Natural killer cell treated with Interleukin-12 subunit alpha and Interleukin-12 subunit beta and Interleukin-15 and Interleukin-18, amount 100 ng/mL, for 72 hours (primary cell): ENCODE measurements at places on chromosomes 2 and 18. TPM values are rescaled to one million over a fixed set of nuclear protein-coding genes. Genes with fewer than 3 reads are reported as not detected.
A peak's percentile ranks its signal among the peaks of the same experiment; 100 is the strongest.

- H3K27me3 ChIP-seq: no peaks in the 10 kb centered on the region
- no peaks in the 10 kb centered on the region for H3K4me1 ChIP-seq
- no peak overlapping the region for H3K4me3 ChIP-seq
- no peaks in the 10 kb centered on the region for H3K36me3 ChIP-seq
Measured at GRCh38 chr2:124267794-124268193, 242.7 kb downstream of the CNTNAP5 start.

GRCh38 chr2:104790100-104790811 lies 63.7 kb upstream of the POU3F3 start:
- no peak for DNase-seq
- no peaks in the 10 kb centered on the region for H3K4me1 ChIP-seq
- no peak overlapping the region for H3K27ac ChIP-seq
- H3K4me3 ChIP-seq: no peak overlapping the region

- DNase-seq: no peak
- H3K4me3 ChIP-seq: peak overlapping the region; percentile 90
- peaks cover 45% of the 10 kb centered on the region for H3K4me1 ChIP-seq
- no peaks in the 10 kb centered on the region for H3K27me3 ChIP-seq
- H3K27ac ChIP-seq: peak overlapping the region; percentile 62
Measured at GRCh38 chr18:54828986-54829385, 709 bp downstream of the RAB27B start.

The SPR gene
- 3.4 TPM for total RNA-seq

The KCNF1 gene
- not detected for total RNA-seq

- H3K36me3 ChIP-seq: no peaks in the 10 kb centered on the region
- DNase-seq: no peak
- H3K4me1 ChIP-seq: peaks cover 9% of the 10 kb centered on the region
- H3K4me3 ChIP-seq: no peak overlapping the region
- peaks cover 31% of the 10 kb centered on the region for H3K27me3 ChIP-seq
- H3K27ac ChIP-seq: no peak overlapping the region
Measured at GRCh38 chr2:241833101-241833663, 24.2 kb downstream of the NEU4 start.

DNA sequence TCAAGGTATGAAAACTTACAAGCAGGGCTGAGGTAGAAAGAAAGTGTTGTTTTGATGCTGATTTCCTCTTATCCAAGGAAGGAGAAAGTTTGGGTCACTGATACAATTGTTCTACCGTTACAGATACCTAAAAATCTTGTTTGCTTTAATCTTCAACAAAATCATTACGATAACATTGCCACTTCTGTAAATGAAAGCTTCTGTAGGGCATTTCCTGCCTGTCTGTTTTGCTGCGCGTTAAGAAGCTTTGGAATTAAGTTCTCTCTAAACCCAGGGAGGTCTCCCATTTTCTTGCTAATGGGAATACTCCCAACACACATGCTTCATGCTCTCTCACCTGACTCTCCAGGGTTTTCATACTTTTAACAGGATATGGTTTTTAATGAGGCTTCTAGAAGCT lies 258.5 kb downstream of the PTGR3 start:
- no peak overlapping the region for H3K27ac ChIP-seq
- H3K4me3 ChIP-seq: peak overlapping the region; percentile 15
- H3K4me1 ChIP-seq: peaks cover 30% of the 10 kb centered on the region
- H3K27me3 ChIP-seq: no peaks in the 10 kb centered on the region
- no peak for DNase-seq
- H3K36me3 ChIP-seq: no peaks in the 10 kb centered on the region

DNA sequence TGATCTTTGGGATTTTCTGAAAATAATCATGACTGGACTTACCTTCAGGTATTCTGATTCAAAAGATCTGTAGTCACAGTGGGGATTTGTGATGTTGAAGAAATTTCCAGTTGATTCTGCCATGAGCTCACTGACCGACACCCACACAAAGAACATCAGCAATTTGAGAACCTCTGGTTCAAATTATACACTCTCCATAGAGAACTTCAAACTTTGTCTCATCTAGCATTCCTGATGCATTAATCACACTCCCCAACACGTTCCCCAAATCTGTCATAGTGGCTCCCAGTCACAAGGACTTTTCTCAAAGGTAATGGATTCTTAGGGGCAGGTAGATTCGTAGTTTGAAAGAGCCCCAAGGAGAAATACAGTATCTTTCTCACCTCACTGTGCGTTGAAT lies 584.3 kb downstream of the FBXO15 start:
- H3K36me3 ChIP-seq: no peaks in the 10 kb centered on the region
- no peaks in the 10 kb centered on the region for H3K4me1 ChIP-seq
- DNase-seq: no peak

GRCh38 chr2:37676274-37676673 lies 4.8 kb upstream of the CDC42EP3 start:
- no peaks in the 10 kb centered on the region for H3K36me3 ChIP-seq
- no peaks in the 10 kb centered on the region for H3K27me3 ChIP-seq
- H3K4me1 ChIP-seq: peaks cover 17% of the 10 kb centered on the region
- H3K27ac ChIP-seq: no peak overlapping the region
- DNase-seq: no peak

- no peak overlapping the region for H3K27ac ChIP-seq
- no peaks in the 10 kb centered on the region for H3K36me3 ChIP-seq
- H3K27me3 ChIP-seq: no peaks in the 10 kb centered on the region
- H3K4me1 ChIP-seq: peaks cover 7% of the 10 kb centered on the region
Measured at GRCh38 chr18:64208516-64208915, 59.6 kb upstream of the LINC00305 start.

- no peaks in the 10 kb centered on the region for H3K36me3 ChIP-seq
- H3K4me3 ChIP-seq: no peak overlapping the region
- H3K4me1 ChIP-seq: no peaks in the 10 kb centered on the region
- no peak overlapping the region for H3K27ac ChIP-seq
- no peak for DNase-seq
Measured at GRCh38 chr2:71299507-71299906, 32.1 kb upstream of the ZNF638 start.

The RGPD3 gene
- not detected for total RNA-seq

- peaks cover under 1% of the 10 kb centered on the region for H3K4me1 ChIP-seq
- H3K27me3 ChIP-seq: peaks cover 6% of the 10 kb centered on the region
- no peak overlapping the region for H3K4me3 ChIP-seq
- no peak for DNase-seq
- no peak overlapping the region for H3K27ac ChIP-seq
Measured at GRCh38 chr2:205701509-205701908, 19.2 kb downstream of the NRP2 start.

- peaks cover 3% of the 10 kb centered on the region for H3K27me3 ChIP-seq
- H3K36me3 ChIP-seq: no peaks in the 10 kb centered on the region
- no peak overlapping the region for H3K4me3 ChIP-seq
- H3K4me1 ChIP-seq: no peaks in the 10 kb centered on the region
Measured at GRCh38 chr2:5725794-5726463, 33.7 kb downstream of the SOX11 start.

The ARMC9 gene
- total RNA-seq: 4.8 TPM

The IL1RN gene
- total RNA-seq: 3.7 TPM

DNA sequence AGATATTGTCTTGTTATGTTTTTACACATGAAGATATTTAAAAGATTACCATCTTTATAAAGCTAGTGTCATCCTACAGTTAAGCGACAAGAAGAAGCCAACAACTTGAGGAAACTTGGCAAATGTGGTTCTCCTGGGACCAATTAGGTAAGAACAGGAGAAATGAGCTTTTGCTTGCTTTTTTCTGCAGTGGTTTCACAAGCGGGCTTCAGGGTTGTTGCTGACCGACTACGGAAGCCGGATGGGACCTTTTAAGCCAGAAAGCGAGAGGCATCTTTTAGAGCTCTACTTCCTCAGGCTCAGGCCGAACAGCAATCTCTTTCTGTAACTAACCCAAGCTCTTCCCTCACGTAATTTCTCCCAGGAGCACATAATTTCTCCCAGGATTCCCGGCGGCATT lies 256.5 kb downstream of the CNTNAP5 start:
- no peak overlapping the region for H3K27ac ChIP-seq
- H3K4me3 ChIP-seq: no peak overlapping the region
- H3K36me3 ChIP-seq: no peaks in the 10 kb centered on the region

- H3K4me3 ChIP-seq: peak overlapping the region; percentile 79
- H3K4me1 ChIP-seq: peaks cover 62% of the 10 kb centered on the region
- peak overlapping the region; percentile 93 for H3K27ac ChIP-seq
- H3K27me3 ChIP-seq: no peaks in the 10 kb centered on the region
Measured at GRCh38 chr18:69981948-69982347, 34.3 kb upstream of the CD226 start.

DNA sequence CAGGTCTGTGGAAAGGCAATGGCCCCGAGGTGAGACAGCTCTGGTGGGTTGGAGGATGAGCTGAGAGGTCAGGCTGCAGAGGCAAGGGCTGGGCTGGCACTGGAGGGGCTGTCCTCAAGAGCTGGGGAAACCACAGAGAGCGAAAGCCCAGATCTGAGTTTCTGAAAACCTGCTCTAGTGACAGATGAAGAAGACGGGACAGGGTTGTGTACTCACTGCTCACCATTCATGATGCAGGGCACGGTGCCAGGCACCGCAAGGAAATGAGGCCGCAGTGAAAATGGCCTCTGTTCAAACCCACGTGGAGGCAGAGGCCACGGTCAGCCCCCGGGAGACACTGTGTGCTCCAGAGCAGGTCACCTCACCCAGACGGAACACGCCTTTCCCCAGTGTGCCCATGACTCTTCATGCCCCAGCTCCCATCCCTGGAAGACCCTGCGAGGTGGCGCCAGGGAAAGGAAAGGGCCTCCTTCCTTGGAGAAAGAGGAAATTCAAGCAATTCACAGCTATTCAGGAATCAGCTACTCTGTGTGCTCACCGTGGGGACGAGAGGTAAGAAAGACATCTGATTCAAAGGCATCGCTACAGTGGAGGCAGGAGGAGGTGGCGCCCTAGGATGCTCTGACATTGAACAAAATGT lies 24.3 kb upstream of the ID2 start:
- H3K27ac ChIP-seq: peak overlapping the region; percentile 79
- H3K4me1 ChIP-seq: peaks cover 17% of the 10 kb centered on the region
- no peaks in the 10 kb centered on the region for H3K36me3 ChIP-seq
- DNase-seq: no peak

GRCh38 chr18:23355206-23355605 lies 97.9 kb upstream of the RIOK3 start:
- no peak for DNase-seq
- H3K4me3 ChIP-seq: no peak overlapping the region
- H3K27me3 ChIP-seq: no peaks in the 10 kb centered on the region
- peaks cover 5% of the 10 kb centered on the region for H3K36me3 ChIP-seq
- H3K4me1 ChIP-seq: peaks cover 27% of the 10 kb centered on the region

DNA sequence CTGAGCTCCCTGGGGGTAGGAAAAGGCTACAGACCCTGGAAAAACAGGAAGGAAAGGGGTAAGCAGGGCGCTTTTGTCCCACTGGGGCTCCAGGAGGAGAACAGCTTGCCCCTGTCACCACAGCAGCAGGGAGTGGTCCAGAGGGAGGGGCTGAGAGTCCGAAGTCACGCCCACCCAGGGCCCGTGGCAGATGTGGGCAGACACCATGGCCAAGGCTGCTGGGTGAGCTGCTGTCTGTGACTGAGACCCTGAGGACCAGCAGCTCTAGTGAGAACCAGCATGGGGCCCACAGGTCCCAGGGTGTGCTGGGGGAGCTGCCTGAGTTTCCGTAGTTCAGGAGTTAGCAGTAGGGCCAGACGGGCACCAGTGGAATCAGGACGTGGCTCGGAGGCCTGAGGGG lies 162.0 kb downstream of the SPP2 start:
- H3K4me3 ChIP-seq: no peak overlapping the region
- no peak overlapping the region for H3K27ac ChIP-seq
- DNase-seq: no peak
- H3K36me3 ChIP-seq: no peaks in the 10 kb centered on the region

The COBLL1 gene
- 3.1 TPM for total RNA-seq

DNA sequence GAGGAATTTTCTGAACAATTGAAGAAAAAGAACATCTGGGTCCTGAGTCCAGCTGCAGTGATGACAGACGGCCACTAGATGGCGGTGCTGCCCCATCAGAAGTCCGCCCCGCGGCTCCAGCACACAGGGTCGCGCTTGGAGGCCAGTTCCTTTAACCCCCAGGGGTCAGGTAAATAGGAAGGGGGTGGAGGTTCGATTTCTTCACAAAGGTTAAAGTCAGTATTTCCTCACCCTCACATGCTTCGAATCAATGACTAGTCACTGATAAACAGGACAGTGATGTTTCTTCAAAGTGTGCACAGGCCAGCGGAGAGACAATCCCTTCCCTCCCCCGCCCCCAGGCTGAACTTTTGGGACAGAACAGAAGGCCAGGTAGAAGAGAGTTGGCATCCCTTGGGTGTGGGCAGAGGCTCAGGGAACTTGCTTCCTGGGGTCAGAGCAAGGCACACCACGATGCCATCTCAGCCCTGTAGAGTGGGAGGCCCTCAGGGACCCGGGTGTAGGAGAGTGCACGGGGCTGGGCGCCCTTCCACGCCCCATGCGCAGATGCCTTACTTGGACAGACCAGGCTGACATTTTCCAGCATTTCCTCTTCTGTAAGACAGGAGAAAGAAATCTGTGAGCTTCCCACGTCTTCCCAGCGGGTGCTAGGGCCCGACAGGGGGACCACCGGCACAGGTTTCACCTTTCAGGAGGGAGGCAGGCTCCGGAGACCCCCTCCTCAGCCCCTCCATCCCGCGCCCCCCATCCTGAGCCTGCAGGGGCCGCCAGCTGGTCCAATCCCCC lies 722 bp downstream of the APOB start:
- peaks cover 3% of the 10 kb centered on the region for H3K4me1 ChIP-seq
- H3K27ac ChIP-seq: no peak overlapping the region
- DNase-seq: no peak

- peaks cover 29% of the 10 kb centered on the region for H3K27me3 ChIP-seq
- H3K27ac ChIP-seq: no peak overlapping the region
- no peaks in the 10 kb centered on the region for H3K36me3 ChIP-seq
- H3K4me3 ChIP-seq: no peak overlapping the region
- DNase-seq: peak; percentile 77
Measured at GRCh38 chr2:44981714-44982108, 27.5 kb downstream of the SIX2 start.

- no peak overlapping the region for H3K27ac ChIP-seq
- H3K4me1 ChIP-seq: peaks cover 8% of the 10 kb centered on the region
- H3K27me3 ChIP-seq: no peaks in the 10 kb centered on the region
- DNase-seq: no peak
Measured at GRCh38 chr2:64932371-64933216, 56.6 kb upstream of the SLC1A4 start.
